ENCODE measurements at places on chromosomes 13 and 19. TPM values are rescaled to one million over a fixed set of nuclear protein-coding genes. Genes with fewer than 3 reads are reported as not detected.

The ZNF563 gene
- 2.5 TPM for total RNA-seq

The IGFL1 gene
- not detected for total RNA-seq

The CNN1 gene
- total RNA-seq, result 1,055 TPM

The RNF113B gene
- not detected for total RNA-seq

The ZNF442 gene
- 3.6 TPM for total RNA-seq

The MICOS13 gene
- 39.0 TPM for total RNA-seq

The TMEM272 gene
- total RNA-seq, result 0.57 TPM

The LIN37 gene
- total RNA-seq, result 10.6 TPM

The UBE2L5 gene
- total RNA-seq, result not detected

The ZNF761 gene
- 10.2 TPM for total RNA-seq

The GPR183 gene
- 25.3 TPM for total RNA-seq

The ATCAY gene
- total RNA-seq, result not detected

The ZNF66 gene
- total RNA-seq, result 7.7 TPM

The WDR87 gene
- not detected for total RNA-seq

The ANKRD10 gene
- 275 TPM for total RNA-seq

The S1PR5 gene
- total RNA-seq, result 0.99 TPM

The JUND gene
- 214 TPM for total RNA-seq

The KANK2 gene
- total RNA-seq, result 379 TPM

The KLK14 gene
- 0.57 TPM for total RNA-seq

The TNFRSF19 gene
- 1.6 TPM for total RNA-seq

The SUPT5H gene
- total RNA-seq, result 90.1 TPM

The OR7A5 gene
- not detected for total RNA-seq

The STK24 gene
- total RNA-seq, result 64.5 TPM

The CPAMD8 gene
- 5.4 TPM for total RNA-seq

The EVI5L gene
- total RNA-seq, result 13.0 TPM

The FGF21 gene
- total RNA-seq, result not detected

The ZNF547 gene
- 2.6 TPM for total RNA-seq

The ZNF787 gene
- 23.9 TPM for total RNA-seq

The DACT3 gene
- 84.1 TPM for total RNA-seq

The PTGER1 gene
- total RNA-seq, result 4.4 TPM

The NLRP11 gene
- total RNA-seq, result not detected

The KLK6 gene
- total RNA-seq, result not detected

All from aorta (tissue), 5 donors.